Posterior vena cava (tissue), 2 donors: ENCODE measurements at places on chromosomes 16 and 17. TPM values are rescaled to one million over a fixed set of nuclear protein-coding genes. Genes with fewer than 3 reads are reported as not detected.

FBXL16 gene
- total RNA-seq = not detected

TMEM235 gene
- not detected for total RNA-seq

KRTAP4-7 gene
- not detected for total RNA-seq

DNA sequence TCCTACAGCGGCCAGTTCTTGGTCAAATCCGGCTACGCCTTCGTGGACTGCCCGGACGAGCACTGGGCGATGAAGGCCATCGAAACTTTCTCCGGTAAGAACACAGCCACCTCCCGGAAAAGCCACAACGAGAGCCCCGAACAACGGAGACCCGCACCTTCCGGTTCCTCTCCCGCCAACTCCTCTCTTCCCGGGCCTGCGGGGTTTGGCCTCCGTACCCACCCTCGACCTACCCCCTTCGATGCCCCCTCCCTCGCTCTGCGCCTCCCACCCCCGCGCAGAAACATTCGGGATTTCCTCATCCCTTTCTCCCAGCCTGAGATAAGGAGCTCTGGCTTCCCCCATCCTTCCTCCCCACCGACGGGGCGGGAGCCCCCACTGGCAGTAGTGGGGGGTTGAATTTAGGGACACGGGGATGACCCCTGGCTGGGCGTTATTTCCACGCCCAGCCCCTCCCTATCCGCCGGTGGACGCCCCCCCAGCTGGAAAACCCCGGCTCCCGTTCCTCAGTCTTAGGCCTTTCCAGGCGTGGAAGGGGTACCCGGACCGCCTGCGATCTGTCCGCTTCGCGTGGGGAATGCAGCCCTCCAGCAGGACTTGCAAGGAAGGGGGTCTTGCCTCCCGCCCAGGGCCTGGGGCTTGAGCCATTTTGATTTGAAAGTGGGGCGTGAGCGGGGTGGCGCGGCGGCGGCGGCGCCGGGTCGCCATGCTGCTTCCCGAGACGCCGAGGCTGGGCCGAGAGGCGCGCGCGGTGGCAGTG lies 822 bp downstream of the IGF2BP1 start:
- no peak for DNase-seq

GRCh38 chr17:80347948-80348351 lies 67.0 kb upstream of the ENDOV start:
- peak; percentile 43 for DNase-seq

DNA sequence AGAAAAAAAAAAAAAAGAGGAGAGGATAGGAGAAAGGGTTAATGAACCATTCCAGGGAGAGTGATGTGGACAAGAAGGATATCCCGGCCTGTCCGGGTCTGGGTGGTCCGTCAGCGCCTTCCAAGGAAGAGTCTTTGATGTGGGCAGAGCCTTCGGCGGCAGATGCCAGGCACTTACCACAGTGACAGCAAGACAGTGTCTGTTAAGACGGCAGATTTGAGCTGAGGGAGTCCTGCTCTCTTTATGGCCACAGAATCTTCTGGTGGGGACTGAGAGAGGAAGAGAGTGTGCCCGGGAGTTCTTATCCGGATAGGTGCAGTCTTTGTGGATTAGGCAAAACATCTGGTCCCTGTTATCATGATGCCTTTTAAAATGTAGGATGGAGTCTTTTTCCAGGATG lies 95.2 kb downstream of the ZDHHC7 start:
- no peak for DNase-seq

GRCh38 chr16:53678756-53679343 lies 24.8 kb downstream of the RPGRIP1L start:
- no peak for DNase-seq

GRCh38 chr17:43774304-43775250 lies 4.2 kb downstream of the DUSP3 start:
- DNase-seq = peak; percentile 58

DNA sequence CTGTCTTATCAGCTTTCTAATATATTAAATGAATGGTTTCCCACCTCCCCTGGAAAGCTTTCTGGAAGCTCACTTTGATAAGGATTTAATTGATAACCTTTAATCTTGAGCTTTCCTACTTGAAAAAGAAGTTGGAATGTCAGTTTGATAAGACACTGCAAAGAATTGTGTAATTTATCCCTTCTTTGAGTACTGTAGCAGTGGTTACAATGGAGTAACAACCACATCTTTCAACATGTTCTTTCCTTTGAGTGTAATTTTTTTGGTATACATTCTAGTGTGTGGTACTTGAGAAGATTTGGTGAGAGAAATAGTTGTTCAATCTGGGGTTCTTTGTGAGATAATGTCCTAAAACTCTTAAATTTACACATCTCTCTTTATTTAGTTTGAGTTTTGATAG lies 43.4 kb downstream of the CPD start:
- no peak for DNase-seq
